ENCODE measurements at places on chromosomes 7 and 10.

- no peak for DNase-seq
Measured at GRCh38 chr10:22623633-22624253, 90.6 kb downstream of the PIP4K2A start.

DNA sequence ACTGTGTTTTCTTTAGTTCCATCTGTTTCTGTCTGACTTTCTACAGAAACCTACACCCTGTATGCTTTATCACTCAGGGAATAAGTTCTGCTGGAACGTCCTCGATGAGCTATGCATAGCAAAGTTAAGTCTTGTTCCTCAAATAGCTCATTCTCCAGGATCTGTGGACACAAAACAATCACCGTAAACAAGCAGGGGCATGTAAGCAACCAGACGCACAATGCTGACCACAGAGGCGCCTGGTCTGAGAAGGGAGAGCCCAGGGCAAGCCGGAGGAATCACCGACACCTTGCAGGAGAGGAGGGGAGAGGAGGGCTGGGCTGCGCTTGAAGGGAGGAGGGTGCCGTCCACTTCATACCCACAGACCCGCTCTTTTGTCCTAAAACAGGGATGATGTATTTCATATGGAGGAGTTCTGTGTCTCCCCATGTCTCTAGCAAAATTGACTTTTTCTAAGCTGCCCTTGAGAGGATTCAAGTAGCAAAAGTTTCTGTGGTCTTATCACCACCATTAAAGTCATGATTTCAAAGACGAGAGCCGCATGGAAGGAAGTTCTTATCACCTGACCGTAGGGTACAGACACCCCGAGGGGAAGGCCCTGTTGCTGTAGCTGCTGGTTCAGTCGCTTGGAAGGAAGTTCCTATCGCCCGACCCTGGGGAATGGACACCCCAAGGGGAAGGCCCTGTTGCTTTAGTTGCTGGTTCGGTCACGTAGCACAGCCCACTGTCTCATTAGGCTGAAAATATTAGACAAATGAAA lies 14.3 kb downstream of the CALML3 start:
- no peak for DNase-seq

DNA sequence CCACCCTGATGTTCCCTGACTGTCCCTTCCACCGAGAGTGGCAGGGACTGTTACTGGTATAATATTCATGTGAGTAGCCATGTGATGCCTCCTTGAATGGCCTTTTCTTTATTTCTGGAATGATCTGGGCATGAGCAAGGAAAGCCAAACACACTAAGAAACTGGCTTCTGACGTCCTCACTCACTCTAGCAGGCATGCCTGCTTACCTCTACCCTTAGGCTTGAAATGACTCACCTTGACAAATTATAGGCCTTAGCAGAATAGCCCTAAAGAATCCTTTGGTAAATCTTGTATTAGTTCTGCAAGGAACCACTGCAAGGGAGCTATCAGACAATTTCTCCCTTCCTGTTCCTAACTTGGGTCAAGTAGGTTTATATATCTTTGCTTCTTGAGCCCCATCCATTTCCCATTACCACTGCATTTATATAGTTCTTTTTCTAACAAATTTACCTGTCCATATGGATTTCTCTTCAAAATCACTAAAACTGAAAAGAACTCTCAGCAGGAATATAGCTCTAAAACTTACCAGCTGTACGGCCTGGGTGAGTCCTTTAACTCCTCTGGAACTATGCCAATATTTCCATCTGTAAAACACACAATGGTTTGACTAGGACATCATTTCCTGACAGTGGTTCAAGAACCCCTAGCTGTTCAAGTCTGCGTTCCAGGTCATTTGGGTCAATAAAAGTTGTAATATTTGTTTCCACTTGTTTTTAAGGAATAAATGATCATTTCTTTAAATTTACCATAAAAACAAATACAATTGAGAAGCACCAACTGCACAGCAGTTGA lies 13.0 kb upstream of the NDUFA5 start:
- no peak for DNase-seq

DNA sequence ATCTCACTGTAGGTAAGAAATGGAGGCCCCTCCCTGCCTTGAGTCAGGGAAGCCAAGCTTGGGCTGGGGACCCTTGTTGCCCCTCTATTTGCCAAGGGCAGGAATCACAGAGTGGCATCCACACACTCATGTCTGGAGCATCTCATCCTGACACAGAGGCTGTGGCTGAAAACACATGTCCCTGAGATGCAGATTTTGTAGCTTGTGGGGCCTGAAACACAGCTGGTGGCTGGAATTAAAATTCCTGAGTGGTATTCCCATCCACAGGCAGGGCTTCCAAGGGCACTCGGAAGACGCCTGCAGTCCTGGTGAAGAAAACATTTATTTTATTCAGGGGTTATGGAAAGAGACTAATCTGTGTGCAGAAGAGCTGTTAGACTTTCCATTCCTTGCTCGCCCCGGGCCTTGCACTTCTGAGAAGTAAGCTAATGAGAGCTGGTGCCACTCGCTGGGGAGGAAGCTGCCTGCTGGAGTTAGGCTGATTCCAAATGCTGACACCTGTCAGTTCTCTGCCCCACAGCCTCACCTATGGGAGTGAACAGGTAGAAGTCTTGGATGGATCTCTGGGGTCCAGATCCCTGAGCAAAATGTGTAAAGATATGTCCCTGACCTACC lies 36.0 kb downstream of the C10orf120 start:
- no peak for DNase-seq

GRCh38 chr7:47721670-47722069 lies 139.8 kb upstream of the TNS3 start:
- DNase-seq = no peak

GRCh38 chr10:4370376-4370775 lies 455.6 kb upstream of the AKR1E2 start:
- DNase-seq = no peak

GRCh38 chr7:98084631-98085030 lies 22.0 kb upstream of the LMTK2 start:
- no peak for DNase-seq

GRCh38 chr7:75905785-75906604 lies 9.0 kb upstream of the POR start:
- no peak for DNase-seq

GRCh38 chr7:157300369-157300825 lies 36.4 kb upstream of the DNAJB6 start:
- DNase-seq = no peak

- peak; percentile 25 for DNase-seq
Measured at GRCh38 chr10:52951824-52952223, 179.2 kb upstream of the MBL2 start.

- DNase-seq = no peak
Measured at GRCh38 chr10:21047096-21047495, 150.0 kb upstream of the NEBL start.

DNA sequence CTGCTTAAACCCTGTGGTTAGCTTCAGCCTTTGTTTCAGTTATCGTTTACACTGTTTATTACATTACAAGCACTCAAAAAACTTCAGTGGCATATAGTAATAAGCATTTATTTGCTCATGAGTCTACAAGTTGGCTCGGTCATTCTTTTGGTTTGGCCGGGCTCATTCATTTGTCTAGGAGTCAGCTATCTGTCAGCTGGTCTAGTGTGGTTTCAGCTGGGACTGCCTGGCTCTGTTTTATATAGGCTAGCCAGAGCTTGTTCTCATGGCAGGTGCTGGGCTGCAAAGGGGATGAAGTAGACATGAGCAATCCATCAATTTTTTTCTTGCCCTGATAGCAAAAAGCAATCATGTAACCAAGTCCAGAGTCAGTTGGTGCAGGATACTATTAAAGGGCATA lies 103.6 kb downstream of the MKLN1 start:
- DNase-seq = no peak

DNA sequence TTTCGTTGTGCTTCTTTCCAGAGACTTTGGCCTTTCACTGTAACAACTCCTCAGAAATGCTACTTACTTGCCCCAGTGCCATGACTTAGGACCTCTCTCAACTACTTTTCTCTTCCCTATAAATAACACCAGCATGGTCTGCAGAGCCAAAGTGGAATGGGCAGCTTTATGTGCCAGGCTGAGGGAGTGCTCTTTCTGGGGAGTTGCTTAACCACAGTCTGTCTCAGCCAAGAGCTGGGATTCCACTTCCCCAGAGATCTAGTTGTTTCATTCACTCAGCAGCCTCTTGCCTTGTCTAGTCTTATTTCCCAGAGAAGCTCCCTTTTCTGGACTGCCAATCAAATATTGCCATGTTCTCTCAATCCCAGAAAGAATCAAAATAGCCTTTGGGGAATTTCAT lies 912.2 kb downstream of the GRID1 start:
- no peak for DNase-seq

GRCh38 chr7:127918130-127918529 lies 113.1 kb downstream of the LRRC4 start:
- DNase-seq = no peak

All from GM12891 (cell line).